Left ventricle myocardium superior (tissue), 1 donor: ENCODE measurements at places on chromosomes 2 and 18.

- DNase-seq: no peak
Observed at GRCh38 chr2:19916385-19916950, 14.7 kb upstream of the TTC32 start.

- DNase-seq: no peak
Observed at GRCh38 chr2:228615496-228615895, 434.0 kb upstream of the SPHKAP start.

GRCh38 chr18:13653746-13654433 is 72.5 kb downstream of the FAM210A start:
- DNase-seq: no peak

GRCh38 chr2:21294446-21294845 is 170.7 kb downstream of the TDRD15 start:
- DNase-seq: no peak

- no peak for DNase-seq
Observed at GRCh38 chr2:16725549-16725948, 59.9 kb upstream of the CYRIA start.

DNA sequence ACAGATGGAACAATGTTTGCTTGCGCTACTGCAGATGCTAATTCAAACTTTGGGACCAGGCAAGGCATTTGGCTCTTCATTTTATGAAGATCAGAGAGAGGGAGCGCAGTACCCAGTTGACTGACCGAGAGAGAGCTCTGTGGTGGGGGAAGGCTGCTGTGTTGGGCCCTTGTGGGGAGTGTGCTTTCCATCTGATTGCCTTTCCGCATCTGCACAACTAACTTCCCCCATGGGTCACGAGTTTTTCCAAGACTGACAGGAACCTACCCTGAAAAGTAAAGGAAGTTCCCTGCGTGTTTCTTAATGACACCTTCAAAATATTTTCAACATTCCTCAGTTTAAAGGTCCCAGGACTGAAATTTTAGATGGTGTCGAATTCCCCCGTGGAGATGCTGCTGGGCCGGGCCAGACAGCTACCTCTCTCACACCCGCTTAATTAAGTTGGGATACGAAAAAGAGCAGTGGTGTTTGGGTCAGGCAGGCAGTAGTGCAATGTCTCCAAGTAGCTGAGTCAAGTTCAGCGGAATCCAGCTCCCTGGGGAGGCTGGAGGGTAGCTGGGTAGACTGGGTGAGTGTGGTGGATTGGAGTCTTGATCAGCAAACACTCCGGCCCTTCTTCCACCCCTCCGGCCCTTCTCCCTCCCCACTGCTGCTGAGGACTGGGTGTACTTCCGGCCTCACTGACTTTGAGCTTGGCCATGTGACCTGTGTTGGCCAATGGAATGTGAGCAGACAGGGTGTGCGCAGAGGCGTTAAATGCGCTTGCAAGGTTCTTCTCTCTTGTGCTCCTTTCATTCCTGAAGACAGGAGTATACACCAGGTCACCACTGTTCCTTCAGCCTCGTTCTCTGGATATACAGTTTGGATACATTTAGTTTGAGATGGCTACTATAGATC is 2.3 kb upstream of the ARHGAP25 start:
- no peak for DNase-seq

GRCh38 chr2:112031473-112032223 is 23.4 kb upstream of the TMEM87B start:
- no peak for DNase-seq

GRCh38 chr2:49702740-49703139 is 548.4 kb upstream of the FSHR start:
- DNase-seq: no peak

DNA sequence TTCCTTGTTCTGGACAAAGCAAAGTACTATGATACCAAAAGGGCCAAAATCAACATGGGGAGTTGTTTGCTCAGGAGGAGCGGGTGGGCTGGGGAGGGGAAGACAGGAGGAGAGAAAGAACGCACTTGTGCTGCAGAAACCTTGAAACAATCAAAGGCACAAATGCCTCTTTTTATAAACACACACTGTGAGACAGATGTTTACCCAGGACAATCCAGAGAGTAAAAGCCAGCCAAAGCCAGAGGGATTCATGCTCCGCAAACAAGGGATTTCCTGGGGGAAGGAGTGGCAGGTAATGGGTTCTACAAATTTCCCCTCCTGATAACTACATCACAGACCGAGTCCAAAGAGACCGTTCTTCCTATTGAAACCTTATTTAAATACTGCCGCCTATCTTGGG is 323.5 kb upstream of the SKOR2 start:
- no peak for DNase-seq

- DNase-seq: no peak
Observed at GRCh38 chr2:65402323-65402722, 30.1 kb downstream of the SPRED2 start.

DNA sequence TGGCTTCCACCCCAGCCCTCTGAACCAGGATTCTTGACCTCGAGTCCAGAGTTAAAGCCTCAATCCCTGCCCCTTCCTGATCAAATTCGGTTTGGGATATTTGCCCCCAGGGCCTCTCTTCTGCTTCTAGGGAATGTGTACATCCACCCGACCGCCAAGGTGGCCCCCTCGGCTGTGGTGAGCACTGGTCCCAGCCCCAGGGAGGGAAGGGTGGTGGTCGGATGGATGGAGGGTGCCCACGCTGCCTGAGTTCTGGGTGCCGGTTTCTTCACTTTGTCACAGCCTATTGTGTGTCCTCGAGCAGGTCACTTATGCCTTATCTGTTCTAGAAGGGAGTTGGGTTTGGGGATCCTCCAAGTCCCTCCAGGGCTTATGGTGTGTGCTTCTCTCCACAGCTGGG is 6.9 kb downstream of the GMPPA start:
- DNase-seq: no peak

DNA sequence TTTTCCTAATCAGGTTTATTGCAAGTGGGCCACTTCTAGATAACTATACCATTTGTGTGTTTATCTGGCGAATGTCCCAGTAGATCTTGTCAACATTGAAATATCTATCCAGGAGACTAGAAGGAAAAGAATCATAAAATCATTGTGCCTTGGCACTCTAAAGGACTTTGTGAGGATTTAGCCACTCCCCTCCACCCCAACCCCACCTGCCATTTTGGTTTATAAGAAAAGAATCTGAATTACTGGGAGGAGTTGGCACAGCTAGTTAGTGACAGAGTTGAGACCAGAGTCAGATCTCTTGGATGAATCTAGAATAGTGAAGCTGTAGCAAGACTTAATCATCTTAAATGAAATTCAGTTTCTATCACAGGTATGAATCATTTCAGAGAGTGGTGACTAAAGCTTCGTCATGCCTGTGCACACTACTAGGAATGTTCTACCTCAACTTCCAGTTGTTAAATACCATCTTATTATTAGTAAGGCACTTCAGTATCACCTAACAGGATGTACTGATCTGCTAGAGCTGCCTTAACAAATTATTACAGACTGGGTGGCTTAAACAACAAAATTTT is 212.7 kb upstream of the SLC14A2 start:
- no peak for DNase-seq

- DNase-seq: no peak
Observed at GRCh38 chr18:58158008-58158407, 114.0 kb downstream of the NEDD4L start.

- DNase-seq: no peak
Observed at GRCh38 chr2:9610781-9611548, 19.8 kb downstream of the YWHAQ start.

GRCh38 chr2:42770288-42771131 is 6.6 kb upstream of the OXER1 start:
- no peak for DNase-seq

GRCh38 chr2:9793156-9793917 is 49.9 kb upstream of the TAF1B start:
- DNase-seq: peak; percentile 16

DNA sequence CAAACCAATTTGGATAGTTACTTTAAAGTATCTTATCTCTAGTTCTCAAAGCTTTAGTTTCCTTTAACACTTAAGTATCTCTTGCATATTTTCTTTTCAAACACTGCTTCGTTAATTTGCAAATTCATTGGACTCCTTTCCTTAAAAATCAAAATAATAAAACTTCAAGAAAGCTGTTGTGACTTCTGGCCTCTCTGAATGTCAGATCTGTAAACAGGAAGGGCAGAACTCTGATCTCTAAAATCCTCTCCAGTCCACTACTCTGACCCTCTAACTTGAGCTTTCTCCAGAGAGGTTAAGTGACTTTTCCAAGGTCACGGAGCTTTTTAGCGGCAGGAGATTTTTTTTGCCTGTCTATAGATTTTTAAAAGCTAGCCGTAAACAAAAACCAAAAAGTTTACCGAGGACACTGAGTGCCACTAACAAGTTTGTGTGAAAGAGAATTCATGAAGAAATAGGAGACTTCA is 155.5 kb downstream of the TGIF1 start:
- no peak for DNase-seq

- DNase-seq: no peak
Observed at GRCh38 chr18:13372531-13372951, 154.0 kb downstream of the LDLRAD4 start.

GRCh38 chr2:208820014-208820688 is 413.6 kb downstream of the PTH2R start:
- DNase-seq: no peak

DNA sequence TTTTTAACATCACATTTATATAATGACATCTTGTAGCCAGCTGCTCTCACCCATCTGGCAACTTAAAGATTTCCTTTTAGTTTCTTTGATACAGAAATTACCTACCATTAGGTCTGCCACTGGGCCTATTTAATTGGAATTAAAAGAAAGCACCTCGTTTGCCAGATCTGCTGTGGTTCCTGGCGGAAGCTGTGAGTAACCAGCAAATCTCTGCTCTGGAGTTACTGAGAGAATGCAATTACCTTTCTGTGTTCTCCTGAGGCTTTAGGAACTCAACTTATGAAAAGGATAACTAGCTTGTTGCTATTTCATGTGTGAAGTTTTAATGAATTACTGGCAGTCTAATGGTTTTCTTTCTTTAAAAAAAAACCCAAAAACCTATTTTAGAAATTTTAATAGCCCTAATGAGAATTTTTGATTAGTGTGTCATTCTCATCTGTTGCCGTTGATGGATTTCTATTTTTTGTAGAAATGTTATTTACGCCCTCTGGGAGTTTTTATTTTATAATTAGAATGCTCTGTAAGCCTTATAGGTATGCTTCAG is 69.7 kb upstream of the LYPD6B start:
- no peak for DNase-seq

DNA sequence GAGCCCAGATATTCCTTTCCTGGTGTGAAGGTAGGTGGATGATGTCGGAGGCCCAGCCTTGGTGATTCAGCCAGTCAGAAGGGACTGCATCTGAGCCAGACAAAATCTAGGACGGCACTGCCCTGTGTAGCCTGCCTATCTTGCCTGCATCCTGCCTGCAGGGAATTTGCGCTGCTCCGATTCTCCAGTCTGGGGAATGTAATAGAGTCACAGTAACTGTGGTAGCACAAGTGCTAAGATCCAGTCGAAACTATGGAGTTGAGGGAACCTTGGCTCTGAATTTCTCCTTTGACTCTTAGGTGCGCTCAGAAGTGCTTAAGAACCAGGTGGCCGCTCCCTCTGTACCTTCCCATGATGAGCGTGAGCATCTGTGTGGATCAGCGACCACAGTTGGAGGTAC is 15.9 kb downstream of the IL36B start:
- DNase-seq: no peak

DNA sequence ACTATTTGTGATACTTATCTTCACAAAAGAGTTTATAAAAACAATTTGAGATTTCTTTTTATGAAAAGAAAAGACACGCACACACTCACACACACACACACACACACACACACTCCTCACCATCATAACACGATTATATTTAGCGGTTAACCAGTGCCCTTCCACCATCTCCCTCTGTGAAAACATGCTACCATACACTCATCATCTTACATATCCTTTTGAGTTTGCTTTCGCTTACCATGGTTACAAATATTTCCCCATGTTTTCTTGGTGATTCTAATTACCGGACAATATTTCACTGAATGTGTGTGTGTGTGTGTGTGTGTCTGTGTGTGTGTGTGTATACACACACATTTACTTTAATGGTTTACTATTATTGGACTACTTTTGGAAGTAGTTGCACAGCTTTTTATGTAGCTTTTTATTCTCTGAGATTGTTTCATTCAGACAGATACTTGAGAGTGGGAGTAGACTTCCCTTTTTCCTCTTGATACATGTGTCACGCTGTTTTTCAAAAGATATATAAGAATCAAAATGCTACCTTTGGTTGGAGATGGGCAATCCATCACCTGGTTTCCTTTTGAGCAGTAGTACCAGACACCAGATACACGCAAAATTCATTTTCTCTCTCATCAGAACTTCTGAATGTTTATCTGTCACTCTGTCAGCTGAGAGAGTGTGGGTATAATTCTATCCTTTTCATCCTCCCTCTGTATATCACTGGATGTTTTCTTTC is 138.1 kb downstream of the SETBP1 start:
- no peak for DNase-seq

DNA sequence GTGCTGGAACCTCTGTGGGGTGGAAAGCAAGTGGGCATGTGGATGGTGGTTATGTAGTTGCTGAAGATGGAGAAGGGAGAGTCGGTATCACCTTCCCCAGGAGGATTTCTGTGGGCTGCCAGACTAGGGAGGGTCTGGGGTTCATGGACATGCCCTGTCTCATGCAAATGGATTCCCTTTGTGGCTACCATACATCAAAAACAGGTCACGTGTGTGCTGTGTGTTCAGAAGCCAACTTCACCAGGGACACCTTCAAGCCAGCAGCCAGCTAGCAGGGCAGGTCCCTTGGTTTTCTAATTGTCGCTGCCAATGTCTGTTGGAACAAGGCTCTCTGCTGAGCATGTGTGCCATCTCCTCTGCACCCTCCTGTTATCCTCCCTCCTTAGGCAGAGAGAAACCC is 155.2 kb downstream of the ATP9B start:
- no peak for DNase-seq

GRCh38 chr2:32712870-32713269 is 85.0 kb downstream of the TTC27 start:
- no peak for DNase-seq

DNA sequence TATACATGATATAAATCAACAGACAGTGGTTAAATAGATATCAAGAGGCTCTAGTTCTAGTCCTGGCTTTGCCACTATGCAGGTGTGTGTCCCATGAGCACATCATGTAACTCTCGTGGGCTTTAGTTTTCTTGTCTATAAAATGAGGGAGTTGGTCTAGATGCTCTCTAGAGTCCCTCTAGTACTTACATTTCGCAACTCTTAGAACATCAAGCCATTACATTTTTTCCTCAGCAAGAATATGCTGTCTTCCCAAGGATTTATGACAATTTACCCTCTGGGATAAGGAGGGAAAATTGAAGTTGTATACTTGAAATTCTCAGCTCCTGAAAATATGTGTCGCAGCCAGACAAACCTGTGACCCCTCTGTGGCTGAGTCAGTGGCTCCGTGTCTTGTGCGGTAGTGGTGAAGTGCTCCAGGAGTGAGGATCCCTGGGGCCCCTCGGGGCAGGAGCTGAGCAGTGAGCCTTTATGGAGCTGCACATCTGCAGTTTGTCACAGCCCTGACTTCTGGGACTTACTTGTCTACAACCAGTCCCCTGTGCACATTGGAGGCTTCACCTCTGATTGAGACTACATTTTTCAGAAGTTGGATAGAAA is 6.8 kb downstream of the PKP4 start:
- DNase-seq: no peak
